Cortex of kidney (tissue), 1 donor: ENCODE measurements at places on chromosomes 6 and 20.

GRCh38 chr6:51868591-51869355 lies 218.6 kb downstream of the PKHD1 start:
- DNase-seq = no peak

DNA sequence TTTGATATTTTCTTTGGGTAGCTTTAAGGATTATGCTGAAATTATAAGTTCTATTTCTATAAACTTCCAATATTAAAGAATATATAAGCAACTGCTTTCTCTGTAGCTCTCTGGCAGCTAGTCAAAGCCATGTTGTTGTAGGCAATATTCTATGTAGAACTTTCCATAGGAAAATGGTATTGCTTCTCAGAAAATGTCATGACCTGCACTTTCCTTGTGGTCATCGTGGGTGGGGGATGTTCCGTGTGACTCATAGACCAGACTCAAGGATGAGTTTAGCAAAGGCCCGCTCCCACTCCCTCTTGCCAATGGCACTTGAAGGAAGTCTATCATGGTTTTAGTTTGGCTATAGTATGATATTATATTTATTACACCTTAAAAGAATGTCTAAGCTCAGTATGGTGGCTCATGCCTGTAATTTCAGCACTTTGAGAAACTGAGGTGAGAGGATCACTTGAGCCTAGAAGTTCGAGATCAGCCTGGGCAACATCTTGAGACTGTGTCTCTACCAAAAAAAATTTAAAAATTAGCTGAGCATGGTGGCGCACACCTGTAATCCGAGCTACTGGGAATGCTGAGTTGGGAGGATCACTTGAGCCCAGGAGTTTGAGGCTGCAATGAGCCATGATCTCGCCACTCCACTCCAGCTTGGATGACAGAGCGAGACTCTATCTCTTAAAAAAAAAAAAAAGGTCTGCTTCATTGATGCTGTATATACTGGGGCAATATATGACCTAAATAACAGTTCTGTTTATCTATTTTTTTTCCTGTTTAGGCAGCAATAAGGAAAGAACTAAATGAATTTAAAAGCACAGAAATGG lies 36.6 kb upstream of the LTV1 start:
- DNase-seq = no peak

- no peak for DNase-seq
Measured at GRCh38 chr6:166277018-166277417, 31.2 kb downstream of the PRR18 start.

GRCh38 chr20:59581993-59582679 lies 22.2 kb upstream of the PHACTR3 start:
- no peak for DNase-seq

- no peak for DNase-seq
Measured at GRCh38 chr6:73443555-73443954, 8.5 kb downstream of the CGAS start.

DNA sequence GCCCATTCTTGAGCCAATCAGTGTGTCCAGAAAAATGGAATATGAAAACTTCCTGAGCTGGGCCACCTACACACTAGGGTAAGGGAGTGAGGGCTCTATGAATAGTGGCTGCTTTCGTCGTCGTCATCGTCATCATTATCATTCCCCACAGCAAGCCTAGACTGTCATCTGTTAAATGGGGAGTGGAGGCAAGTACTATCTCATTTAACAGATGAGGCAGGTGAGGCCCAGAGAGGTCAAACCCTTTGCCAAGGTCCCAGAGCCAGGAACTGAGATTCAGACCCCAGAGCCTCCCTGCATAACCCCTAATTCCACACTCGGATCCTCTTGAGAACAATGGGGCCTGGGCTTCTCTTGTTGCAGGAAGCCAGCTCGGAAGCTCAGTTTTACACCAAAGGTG lies 20.6 kb downstream of the BPIFB1 start:
- DNase-seq = no peak
